ENCODE measurements at places on chromosomes 1 and 21. TPM values are rescaled to one million over a fixed set of nuclear protein-coding genes. Genes with fewer than 3 reads are reported as not detected.

Gene WDR64
- total RNA-seq, result not detected

DNA sequence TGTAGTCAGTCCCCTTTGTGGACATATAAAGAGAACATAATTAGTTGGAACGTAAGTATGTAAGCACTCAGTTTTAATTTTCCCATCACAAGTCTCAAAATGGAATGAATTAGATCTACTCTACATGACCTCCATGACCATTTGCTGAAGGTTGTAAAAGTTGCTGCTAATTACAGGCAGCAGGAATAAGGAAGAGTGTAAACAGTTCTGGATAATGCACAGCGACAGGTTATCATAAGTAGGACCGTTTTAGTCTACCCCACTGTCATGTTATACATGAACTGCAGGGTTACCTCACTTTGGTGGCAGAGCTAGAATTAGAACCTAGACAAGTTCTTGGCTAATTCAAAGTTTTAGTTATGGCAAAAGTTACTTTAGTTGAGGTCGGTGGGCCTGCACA is 21.7 kb downstream of the YTHDF2 start:
- DNase-seq, result no peak

DNA sequence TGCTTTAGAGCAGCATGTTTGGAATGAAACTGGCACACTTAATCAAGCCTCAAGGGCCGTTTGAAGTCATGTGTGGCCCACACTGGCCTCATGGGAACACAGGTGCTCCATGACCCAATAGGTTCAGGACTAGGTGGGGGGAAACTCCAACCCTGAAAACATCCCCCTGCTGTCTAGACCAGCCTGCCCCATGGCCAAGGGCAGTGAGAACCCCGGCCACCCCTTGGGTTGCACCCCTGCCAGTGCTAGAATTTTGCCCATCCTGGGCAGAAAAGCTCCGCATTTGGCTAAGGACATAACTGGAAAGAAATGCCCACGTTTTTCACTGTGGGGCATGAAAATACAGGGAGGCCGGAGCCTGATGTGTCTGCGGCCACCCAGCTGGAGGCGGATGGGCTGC is 6.1 kb upstream of the PTGER3 start:
- no peak for DNase-seq

- DNase-seq, result no peak
Observed at GRCh38 chr1:59176471-59176870, 120.4 kb upstream of the FGGY start.

DNA sequence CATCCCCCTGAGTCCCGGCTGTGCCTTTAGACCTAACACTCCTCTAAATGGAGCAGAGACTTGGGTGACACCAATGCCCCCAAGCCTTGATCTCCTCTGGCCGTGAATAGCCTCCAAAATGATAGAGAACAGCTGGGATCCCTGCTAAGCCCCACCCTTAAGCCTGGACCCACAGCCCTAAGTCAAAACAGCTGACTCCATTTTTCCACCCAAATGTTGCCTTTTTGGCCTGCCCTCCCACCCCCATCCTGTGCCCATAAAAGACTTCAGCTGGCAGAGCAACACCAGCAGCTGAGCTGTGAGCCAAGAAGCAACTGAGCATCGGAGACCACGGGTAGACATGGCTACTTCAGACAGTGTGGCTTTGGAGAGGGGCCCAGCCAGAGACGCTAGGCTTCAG is 420.8 kb downstream of the NPHP4 start:
- no peak for DNase-seq

DNA sequence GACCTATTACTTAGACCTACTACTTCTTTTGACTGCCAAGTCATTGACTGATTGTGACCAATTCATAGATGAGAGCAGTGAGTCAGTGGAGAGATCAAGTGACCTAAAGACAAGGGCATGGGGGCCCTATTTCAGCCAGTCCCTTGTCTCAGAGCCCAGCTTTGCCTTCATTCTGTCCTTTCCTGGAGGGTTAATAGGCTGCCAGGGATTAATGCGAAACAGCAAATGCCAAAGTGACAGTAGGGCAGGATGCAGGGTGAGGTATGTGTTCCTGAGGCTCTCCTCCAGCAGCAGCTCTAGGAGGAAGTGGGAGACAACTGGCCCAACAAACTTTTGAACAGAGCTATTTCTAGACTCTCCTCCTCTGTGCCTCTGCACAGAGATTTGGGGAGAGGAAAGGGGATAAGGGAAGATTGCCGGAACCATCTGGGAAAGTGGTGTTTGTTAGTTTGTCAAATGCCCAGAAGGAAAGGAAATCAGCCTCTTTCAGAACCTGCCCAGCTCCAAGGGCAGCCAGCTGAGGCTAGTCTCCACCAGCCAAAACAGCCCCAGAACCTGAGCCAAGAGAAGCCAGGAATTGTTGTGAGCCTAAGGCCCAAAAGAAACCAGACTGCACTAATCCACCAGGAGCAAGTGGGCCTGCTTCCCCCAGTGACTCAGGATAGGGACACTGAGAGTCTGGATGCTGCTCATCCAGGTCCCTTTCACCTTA is 4.9 kb upstream of the S100A3 start:
- DNase-seq, result no peak

DNA sequence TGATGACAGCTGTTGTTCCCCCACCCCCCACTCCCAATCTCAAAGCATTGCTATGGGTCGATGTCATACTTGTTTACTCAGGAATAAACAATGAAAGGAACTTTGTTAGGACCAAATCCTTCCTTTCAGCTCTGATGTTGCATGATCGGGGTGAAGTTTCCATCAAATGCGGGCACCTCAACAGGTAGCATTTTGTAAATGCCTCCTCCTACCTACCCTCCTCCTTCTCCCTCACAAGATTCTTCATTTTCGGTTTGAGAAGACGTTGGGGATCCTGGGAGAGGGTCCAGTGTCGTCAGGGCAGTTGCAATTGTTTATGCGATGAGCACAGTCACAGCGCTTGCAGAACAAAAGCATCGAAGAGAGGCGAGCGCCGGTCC is 758 bp upstream of the HUNK start:
- peak; percentile 39 for DNase-seq

Gene OR2G6
- total RNA-seq, result not detected

DNA sequence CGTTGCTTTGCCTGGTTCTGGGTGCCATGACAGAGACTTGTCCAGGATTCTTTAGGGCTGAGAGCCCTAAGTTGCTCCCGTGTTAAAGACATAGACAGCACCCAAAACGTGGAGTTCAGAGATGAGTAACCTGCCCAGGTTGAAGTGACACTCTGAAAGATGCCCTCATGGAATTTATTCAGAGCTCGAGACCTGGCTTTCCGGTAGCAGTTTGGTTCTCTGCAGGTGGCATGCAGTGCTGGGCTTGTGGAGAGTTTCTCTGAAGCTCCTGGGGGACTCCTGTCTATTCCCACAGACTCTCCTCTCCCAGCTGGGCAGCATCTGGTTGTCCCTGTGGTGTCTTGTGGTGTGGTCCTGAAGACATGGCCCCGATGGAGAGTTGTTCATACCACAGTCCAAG is 241.0 kb downstream of the RHOU start:
- peak; percentile 17 for DNase-seq

DNA sequence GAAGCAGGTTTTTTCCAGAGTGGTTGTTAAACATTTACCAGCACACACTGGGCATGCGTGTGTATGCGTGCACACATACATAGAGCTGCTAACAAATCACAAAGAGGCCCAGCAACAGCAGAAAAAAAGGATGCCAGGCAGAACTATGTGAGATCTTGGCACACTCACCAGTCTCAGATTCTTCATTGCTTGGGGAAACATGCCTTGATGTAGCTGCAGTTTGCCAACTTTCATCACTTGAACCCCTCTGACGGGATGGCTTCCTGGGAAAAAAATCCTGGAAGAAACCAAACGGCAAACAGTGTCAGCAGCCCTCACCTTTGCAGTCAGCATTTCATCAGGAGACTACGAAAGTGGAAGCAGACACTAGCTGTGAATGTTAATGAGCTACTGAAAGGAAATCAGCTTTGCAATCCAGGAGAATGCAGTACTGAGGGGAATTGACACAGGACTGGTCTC is 609.1 kb downstream of the KIF26B start:
- DNase-seq, result peak; percentile 54

GRCh38 chr1:5757187-5757805 is 234.9 kb downstream of the NPHP4 start:
- no peak for DNase-seq

GRCh38 chr1:151893176-151893924 is 16.0 kb downstream of the THEM4 start:
- DNase-seq, result no peak

DNA sequence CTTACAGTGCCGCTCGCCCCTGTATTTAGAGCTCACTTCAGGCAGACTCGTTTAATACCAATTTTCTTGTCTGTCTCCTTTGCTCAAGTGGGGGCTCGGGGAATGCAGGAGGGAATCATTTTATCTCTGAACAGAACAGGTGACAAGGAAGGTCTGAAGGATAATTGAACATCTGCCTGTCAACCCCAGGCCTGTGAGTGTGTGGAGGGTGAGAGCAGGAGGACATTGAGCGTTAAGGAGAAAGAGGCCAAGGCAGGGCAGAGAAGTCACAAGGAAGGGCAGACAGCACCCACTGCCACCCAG is 9.7 kb upstream of the PEF1 start:
- no peak for DNase-seq

DNA sequence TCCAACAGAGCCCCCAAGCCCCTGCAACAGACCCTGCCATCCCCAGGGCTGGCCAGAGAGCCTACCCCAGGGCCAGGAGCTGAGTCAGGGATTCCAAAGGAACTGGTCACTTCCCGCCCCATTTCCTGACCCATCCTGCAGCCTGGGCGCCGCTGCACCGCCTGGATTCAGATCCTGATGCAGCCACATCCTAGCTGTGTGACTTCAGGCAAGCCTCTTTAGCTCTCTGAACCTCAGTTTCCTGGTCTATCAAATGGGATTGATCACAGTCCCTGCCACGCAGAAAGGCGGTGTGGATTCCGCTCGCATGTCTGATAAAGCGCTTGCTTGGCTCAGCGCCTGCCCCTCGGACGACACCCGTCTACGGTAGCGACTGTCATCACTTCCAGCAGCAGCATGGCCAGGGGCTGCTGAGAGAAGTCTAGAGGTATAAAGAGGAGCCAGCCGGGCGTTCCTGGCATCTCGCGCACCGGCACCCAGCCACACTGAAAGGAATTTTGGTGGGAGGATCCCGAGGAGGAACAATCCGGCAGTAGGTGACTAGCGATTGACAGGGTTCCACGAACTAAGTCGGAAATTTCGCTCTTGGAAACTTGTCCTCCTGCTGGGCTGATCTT is 10.1 kb downstream of the EPHA2 start:
- DNase-seq, result peak; percentile 89

Gene S100A7
- total RNA-seq, result not detected

- DNase-seq, result no peak
Observed at GRCh38 chr1:94056996-94057395, 64.0 kb downstream of the ABCA4 start.

GRCh38 chr21:18104802-18105201 is 139.8 kb upstream of the CHODL start:
- no peak for DNase-seq

DNA sequence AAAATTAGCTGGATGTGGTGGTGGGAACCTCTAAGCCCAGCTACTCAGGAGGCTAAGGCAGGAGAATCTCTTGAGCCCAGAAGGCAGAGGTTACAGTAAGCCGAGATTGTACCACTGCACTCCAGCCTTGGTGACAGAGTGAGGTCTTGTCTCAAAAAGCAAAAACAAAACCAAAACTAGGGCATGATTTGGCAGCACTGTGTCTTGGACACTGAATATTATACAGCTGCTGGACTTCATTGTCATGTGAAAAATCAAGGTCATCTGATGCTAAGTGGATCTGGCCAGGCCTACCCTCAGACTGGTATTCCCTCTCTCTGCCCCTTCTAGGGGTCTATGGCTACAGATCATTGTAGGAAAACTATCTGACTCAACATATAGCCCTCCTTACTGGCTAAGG is 55.2 kb upstream of the MRPS6 start:
- DNase-seq, result no peak

DNA sequence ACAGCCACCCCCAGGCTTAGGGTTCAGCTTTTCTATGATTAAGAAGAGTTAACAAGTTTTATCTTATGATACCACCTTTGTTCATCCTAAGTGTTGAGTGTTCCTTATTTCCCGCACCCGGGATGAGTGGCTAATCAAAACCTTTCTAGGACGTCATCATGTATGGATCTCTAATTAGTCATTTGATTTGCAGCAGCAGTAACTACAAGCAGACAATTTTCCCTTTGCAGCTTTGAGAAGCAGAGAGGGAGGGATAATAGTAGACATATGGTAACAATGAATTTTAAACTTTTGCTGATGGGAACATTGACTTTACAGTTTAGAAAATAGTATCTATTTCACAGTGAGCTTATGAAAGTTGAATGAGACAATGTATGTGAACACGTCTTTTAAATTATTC is 30.8 kb upstream of the SLC35F3 start:
- DNase-seq, result no peak

Gene PDIK1L
- total RNA-seq, result 5.9 TPM

- no peak for DNase-seq
Observed at GRCh38 chr1:50634251-50634650, 211.0 kb upstream of the DMRTA2 start.

DNA sequence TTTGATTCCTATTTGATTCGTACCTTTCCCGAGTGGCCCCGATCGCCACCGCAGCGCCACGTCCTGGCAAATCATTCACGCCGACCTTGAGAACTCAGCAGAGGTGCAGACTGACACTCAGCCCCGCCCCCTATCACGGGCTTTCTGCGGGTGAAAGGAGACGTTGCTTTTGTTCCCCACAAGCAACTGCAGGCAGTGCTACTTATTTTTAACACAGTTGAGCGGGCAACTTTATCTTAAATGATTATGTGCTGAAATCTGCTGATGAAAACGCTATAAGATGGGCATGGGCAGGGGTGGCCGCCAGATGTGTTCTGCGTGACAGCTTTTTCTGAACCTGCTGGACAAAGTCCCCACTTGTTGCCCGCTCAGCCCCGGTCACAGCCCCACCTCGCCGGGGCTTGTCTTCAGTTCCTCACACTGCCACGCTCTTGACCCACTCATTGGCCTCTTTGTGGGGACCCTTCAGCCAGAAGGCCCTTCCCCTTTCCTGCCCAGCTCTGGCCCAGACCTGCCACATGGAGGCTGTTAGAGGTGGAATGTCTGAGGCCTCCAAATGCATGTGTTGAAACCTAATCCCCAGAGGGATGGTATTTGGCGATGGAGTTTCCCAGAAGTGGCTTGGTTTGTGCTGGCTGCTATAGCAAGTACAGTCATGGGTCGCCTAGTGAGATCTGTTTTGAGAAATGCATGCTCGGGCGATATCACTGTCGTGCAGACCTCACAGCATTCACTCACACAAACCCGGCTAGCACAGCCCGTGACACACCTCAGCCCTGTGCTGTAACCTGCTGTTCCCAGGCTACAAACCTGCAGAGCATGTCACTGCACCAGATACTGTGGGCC is 15.7 kb upstream of the PDXK start:
- peak; percentile 83 for DNase-seq

DNA sequence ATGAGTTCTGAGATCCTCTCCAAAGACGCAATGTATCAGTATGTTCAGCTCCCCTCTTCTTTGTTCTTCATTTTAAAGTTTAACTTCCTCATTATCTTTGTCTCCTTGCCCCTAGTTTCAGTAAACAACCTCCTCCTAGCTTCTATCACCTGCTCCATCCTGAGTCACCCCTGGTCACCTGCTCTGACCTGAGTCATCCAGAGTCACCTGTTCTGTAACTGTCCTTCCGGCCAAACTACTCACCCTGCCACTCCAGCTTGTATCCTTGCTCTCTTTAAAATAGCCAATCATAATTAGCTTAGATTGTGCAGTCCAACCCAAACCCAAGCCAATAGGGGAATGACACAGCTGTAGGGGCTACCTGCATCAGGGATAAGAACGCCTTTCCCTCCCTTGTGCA is 332.0 kb downstream of the OLFM3 start:
- no peak for DNase-seq

Gene CA6
- total RNA-seq, result not detected

Gene BGLAP
- 2.7 TPM for total RNA-seq

Gene ADSS2
- 110 TPM for total RNA-seq

GRCh38 chr1:236522937-236523703 is 662 bp upstream of the LGALS8 start:
- peak; percentile 71 for DNase-seq

All from H7 (cell line).